ENCODE measurements at places on chromosomes 5 and 9.

- DNase-seq, result no peak
These were observed 86.3 kb downstream of the ELAVL2 start for GRCh38 chr9:23739753-23740152.

DNA sequence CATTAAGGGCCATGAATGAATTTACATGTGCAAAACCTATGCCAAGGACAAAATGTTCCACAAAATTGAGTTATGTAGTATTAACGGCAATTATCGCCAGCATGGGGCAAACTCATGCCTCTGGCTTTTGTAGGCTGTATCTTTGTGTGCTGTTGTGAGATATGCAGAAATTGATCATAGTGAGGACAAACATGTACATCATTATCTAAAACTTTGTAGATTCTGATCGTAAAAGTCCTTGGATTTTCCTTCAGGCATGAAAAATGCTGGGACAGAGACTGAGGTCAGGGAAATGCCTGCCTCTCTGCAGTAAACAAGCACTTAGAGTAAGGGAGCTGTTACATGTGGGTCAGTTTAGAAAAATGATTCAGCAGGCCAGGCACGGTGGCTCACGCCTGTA, 5.9 kb upstream of the TXNDC8 start:
- DNase-seq, result no peak

- DNase-seq, result no peak
These were observed 18.1 kb downstream of the C1QTNF2 start for GRCh38 chr5:160352308-160352707.

- no peak for DNase-seq
These were observed 5.2 kb downstream of the WHRN start for GRCh38 chr9:114499941-114500696.

GRCh38 chr9:97573482-97574073, 59.6 kb downstream of the TSTD2 start:
- DNase-seq, result no peak

GRCh38 chr5:76688836-76689235, 27.1 kb upstream of the F2R start:
- DNase-seq, result no peak

- DNase-seq, result peak; percentile 33
These were observed 17.1 kb downstream of the F2R start for GRCh38 chr5:76733049-76733417.

DNA sequence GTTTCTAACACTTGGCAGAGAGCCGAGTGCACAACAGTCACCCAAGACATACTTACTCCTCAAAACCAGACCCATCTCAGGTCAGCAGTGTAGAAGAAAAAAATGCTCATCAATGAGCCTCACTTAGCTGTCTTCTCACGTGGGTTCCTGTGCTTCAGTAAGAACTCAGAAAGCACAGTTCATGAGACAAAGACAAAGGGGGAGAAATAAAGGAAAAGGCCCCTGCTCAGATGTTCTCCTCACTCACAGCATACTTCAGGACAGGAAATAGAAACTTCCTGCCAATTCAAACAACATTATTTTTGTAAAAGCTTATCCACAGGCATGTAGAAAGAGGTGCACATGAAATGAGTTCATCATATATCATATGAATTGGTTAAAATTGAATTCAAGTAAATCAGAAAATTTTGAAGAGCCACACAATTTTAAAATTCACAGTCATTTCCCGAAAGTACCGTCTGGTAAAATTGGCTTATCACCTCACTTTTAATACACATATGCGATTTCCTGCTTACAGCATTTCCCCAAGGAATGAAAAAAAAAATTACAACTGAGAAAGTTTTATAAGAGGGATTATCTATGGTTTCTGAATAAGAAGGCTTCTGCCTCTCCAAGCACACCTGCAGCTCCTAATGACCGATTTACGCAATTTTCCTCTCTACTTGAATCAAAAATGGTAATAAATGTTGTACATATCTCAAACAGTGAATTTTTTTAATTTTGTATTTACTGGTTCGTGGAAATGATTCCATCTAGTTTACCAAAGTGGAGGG, 328.3 kb downstream of the TMEM167A start:
- DNase-seq, result no peak

DNA sequence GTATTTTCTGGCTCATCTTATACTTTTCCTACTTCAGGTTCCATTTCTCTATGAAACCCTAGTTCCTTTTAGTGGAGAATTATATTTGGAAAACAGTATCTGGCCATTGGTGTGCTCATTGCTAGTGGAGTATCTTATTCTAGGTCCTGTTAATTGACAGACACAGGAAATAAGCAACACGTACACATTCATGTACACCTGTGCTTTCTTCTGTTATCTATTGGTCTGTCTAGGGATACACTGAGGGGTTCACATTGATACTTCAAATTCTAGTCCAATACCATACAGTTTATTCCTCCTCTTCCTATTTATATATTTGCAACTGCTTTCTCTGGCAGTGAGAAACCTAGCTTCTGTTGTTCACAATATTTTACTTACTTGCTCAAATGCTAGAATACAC, 110.2 kb downstream of the FER start:
- DNase-seq, result no peak

DNA sequence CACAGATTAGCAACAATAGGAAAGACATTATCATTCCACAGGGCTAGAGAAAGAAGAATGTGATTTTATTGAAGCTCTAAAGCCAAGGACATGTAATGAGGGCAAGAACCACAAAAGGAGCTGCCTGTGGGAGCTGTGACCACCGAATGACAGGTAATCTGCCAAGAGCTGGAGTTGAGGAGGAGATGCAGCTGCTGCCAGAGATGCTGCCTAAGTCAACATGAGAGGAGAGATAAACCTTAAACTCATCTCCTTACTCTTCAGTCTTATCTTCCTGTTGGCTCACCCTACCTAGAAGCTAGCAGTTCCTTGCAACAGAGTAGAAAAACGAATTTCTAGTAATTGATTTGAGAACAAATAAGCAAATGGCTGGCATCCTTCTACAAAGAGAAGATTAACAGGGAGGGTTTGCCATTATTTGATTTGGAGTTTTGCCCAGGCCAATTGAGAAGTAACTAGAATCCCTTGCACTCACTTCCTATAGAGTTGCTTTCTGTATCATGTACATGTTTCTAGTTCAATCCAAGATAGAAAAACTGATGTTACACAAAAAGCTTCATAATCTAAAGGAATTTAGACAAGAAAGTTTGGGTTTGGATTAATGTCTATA, 539.2 kb downstream of the TLE1 start:
- DNase-seq, result no peak

DNA sequence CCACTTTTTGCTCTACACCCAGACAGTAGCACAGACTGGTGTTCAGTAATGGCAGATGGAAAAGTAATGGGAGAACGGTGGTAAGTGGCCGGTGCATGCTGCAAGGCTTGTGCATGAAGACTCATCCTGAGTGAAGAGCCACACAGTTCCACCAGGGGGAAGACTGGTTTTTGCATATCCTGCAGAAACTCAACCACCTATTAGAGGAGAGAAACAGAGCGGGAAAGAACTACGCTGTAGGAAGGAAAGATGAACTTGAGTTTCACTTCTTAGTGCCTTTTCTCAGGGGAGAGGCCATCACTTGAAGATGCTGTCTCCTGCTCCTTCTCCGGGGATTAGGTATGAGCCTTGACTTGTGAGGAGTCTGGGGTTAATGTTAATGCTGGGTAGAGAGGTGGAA, 9.4 kb upstream of the PRSS3 start:
- DNase-seq, result no peak

DNA sequence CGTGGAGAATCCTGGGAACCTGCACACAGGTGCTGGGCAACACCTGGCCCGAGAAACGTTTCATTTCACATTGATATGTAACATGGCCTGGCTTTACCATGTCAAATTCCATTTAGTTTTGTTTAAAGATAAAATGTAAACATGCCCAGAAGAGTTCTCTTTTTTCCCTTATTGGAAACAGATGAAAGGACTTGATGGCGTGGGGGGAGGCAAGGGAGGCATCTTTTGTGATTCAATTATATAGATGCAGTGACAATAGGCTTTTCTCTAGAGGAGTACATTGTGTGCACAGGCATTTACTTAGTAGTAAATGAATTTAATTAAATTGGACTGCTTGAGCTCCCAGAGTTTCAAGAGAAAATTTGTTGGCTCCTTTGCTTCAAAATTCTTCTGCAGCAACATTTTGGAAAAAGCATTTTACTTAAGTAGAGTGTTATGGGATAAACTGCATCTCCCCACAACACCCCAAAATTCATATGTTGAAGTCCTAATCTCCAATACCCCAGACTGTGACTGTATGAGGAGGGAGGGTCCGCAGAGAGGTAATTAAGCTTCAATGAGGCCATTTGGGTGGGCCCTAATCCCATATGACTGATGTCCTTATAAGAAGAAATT, 254.3 kb upstream of the NFIL3 start:
- no peak for DNase-seq

- DNase-seq, result no peak
These were observed 90.8 kb downstream of the PLPPR1 start for GRCh38 chr9:101119206-101119819.

DNA sequence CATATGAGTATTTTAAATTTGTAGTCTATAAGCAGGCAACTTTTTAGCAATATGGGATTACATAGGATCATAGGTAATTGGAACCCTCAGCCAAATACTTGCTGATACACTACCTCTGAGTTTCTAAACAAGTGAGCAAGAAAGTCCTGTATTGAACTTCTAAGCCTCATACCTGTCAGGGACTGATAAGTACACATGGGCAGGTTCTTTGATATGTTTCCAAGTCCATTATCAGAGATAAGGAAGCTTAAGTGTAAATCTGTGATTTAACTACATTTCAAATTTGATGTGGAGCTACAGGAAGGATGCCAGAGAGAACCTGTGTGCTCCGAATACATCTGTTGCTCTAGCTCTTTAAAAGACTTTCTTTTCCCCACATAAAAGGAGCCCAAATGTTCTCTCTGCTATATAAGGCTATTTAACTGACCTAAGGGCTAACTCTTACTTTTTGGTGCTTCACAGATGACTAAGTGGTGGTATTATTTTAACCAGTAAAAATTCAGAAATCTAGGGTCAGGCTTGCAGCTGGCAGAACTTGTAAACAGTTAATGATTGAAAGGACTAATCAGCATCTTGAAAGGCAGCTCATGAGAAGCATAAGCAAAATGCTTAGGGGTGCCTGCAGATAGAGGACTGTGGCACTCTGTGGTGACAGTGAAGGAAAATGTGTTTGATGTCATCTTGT, 228.6 kb downstream of the NR3C1 start:
- DNase-seq, result no peak

All from activated CD4-positive, alpha-beta T cell treated with anti-CD3 and anti-CD28 coated beads for 4 hours (primary cell).